CD4-positive, alpha-beta T cell treated with Interferon alpha-2 for 1 hour (primary cell): ENCODE measurements at places on chromosomes 3 and 15.

GRCh38 chr3:148372206-148372875 lies 325.4 kb upstream of the AGTR1 start:
- no peak for DNase-seq

DNA sequence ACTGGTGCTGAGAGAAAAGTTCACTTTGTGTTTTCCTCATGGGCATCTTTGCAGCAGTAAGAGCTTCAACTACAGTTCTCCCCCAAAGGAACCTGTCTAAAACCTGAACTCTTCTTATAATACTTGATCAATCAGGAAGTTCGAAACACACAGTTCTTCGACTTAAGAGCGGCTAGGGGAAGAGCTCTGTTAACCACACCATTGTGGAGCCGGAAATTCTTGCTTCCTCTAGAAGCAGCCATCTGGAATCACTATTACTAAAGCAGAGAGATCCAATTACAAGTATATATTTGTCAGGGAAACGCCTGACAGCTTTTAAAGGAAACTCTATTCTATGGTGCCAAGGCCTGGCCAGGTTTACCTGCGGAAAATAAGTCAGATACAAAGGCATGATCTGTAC lies 337.3 kb upstream of the CBLB start:
- DNase-seq = peak; percentile 1

- DNase-seq = no peak
Observed at GRCh38 chr15:38012894-38013293, 78.5 kb downstream of the TMCO5A start.

DNA sequence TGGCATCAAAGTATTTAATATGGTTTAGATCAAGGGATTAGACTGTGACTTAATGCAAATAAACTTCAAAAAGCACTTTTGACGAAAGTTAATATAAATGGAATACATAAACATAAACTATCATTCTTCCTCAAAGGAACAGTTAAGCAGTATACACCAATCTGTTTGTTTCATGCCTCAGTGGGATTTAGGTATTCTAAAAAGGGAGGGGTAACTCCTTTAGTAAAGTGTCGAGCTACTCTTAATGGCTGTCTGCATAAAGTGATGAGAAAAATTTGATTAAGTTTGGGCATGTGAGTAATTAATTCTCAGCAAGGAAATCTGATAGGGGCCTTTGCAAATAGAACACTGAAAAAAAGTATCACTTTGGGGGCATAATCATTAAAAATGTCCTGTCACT lies 176.9 kb downstream of the FRMD5 start:
- no peak for DNase-seq

GRCh38 chr3:195609229-195609628 lies 25.5 kb upstream of the APOD start:
- DNase-seq = peak; percentile 62

- DNase-seq = peak; percentile 49
Observed at GRCh38 chr3:49805367-49805782, 2.3 kb downstream of the INKA1 start.

GRCh38 chr3:5144316-5144994 lies 22.4 kb downstream of the ARL8B start:
- no peak for DNase-seq

DNA sequence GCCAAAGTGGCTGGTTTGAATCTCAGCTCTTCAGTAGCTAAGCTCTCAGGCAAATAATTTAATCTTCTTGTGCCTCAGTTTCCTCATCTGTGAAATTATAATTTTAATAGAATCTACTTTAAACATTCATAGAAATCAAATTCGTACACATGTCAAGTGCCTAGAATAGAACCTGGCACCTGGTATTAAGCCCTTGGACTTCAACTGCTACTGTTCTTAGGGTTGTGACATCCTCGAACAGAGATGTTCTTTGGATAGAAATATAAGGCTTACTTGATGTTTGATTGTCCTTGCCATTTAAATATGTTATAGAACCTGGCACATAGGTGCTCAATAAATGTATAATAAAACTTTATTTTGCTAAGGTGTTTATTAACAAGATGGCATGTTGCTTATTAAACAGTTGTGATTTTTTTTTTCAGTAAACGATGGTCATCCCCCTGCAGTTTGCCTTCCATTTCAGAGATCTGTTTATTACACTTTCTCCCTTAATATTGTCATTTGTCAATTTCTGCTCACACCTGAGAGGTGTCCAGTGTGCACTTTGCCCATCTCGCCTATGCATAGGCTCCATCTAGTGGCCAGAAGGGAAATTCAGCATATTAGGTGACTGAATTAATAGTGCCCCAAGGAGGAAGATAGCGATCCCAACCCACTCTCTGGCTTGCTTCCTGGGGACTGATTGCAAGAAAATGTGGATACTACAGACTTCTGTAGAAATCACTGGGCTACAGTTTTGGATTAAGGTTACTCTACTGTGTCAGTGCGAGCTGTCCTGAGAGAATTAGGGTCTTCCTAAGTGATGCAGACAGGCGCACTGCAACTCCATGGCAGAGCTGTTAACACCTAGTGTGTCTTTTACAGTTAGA lies 10.7 kb downstream of the IGF1R start:
- DNase-seq = peak; percentile 66

- DNase-seq = no peak
Observed at GRCh38 chr3:168273917-168274316, 178.2 kb upstream of the GOLIM4 start.

- DNase-seq = no peak
Observed at GRCh38 chr15:92583096-92584034, 72.2 kb downstream of the FAM174B start.

GRCh38 chr3:187736418-187736871 lies 8.8 kb downstream of the BCL6 start:
- DNase-seq = peak; percentile 38

GRCh38 chr3:49278548-49278947 lies 1.5 kb upstream of the C3orf62 start:
- no peak for DNase-seq

DNA sequence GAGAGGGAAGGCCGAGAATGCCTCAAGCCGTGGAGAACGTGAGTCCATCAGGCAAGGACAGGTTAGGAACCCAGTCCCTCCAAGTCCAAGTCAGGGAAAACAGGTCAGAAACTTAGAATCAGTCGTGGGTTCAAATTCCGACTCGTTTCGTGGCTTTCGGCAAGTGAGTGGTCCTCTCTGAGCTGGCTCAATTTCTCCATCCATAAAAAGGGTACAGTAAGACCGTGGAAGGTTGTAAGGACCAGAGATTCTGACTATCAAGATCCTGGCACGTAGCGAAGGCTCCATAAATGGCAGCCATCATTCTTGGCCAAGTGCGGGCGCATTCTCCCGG lies 604 bp upstream of the MED12L start:
- no peak for DNase-seq

- no peak for DNase-seq
Observed at GRCh38 chr3:78764634-78765033, 1003.2 kb downstream of the ROBO1 start.

DNA sequence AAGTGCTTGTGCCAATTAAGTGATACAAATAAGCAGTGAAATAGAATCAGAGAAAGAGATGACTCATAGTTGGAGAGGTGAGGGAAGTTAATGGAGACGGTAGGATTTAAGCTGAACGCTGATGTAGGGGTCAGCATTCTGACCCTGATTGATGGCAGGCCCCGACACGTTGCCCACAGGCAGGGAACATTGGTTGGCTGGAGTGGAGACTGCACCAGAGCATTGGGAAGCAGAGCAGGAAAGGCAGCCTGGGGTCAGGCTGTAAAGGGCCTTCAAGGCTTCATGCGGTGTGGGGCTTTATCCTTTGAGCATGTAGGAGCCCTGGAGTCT lies 68.6 kb downstream of the DCUN1D1 start:
- DNase-seq = no peak

DNA sequence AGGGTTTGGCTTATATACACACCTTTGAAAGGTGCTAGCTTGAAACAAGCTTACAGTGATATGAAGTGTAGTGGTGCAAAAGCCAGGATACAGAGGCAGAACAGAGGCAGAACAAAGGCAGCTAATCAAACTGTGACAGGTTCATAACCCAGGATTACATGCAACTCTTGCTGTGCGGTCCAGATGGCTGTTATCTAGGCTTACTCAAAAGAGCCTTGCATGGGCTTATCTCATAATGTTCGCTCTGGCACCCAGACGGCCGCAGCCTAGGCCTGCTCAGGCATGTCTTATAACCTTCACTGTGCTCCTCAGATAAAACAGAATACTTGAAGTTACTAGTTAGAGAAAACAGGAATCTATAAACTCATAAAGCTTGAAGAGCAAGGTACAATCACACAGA lies 22.8 kb upstream of the NOX5 start:
- DNase-seq = no peak

- DNase-seq = no peak
Observed at GRCh38 chr15:80496096-80496495, 91.9 kb downstream of the ARNT2 start.

DNA sequence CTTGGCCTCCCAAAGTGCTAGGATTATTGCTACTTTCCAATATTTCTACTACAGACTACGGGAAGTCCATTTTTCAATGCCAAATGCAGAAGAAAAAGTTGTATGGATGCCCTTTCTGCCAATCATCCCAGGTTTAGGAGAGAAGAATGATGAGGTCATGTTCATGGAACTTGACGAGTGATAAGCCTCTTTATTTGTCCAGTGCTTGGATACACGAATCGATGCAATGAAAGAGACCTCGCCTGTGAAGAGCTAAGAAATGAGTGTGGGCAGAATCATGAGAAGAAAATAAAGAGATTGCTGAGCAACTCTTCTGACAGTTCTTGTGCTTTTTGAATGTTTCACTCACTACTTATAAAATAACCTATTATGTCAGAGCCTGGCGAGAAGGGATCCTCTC lies 996 bp upstream of the SLC28A1 start:
- DNase-seq = no peak

- no peak for DNase-seq
Observed at GRCh38 chr3:52028572-52028971, 27.8 kb downstream of the DUSP7 start.

DNA sequence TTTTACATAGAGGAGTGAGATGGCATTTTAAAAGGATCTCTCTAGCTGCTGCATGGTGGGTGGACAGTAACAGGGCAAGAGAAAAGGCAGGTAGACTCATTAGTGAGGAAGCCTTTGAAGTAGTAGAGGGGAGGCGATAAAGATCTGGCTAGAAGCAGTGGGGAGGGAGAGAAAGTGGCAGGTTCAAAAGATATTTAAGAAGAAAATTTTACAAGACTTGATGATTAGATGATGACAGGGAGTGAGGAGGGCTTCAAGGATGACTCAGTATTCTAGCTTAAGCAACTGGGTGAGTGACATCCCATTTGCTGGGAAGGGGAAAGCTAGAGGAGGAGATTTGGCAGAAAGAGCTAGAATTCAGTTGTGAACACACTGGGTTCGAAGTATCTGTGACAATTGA lies 3.8 kb upstream of the BRPF1 start:
- no peak for DNase-seq

- peak; percentile 47 for DNase-seq
Observed at GRCh38 chr3:40229386-40229785, 80.1 kb upstream of the EIF1B start.

- no peak for DNase-seq
Observed at GRCh38 chr3:45968149-45968548, 24.9 kb downstream of the CXCR6 start.

GRCh38 chr3:140627756-140628155 lies 50.1 kb upstream of the TRIM42 start:
- DNase-seq = no peak

GRCh38 chr3:123018683-123019082 lies 8.9 kb downstream of the SEMA5B start:
- no peak for DNase-seq
